ENCODE measurements at places on chromosomes 11 and 22.

DNA sequence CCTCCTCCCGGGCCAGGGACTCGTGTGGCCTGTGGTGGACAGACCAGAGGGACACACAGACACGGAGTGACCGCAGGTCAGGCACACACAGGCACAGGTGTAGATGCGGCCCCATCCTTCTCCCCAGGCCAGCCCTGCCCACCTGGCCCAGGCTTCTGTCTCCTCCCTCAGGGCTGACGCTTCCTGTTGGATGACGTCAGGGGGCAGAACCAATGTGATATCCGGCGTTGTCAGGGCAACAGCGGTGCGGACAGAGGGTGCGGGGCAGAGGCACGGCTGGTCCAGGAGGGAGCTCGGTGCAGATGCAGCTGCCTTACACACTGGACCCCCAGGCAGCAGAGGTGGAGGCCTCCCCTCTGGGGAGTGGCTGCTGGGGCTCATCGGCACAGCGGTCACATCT lies 2.9 kb upstream of the TUBGCP6 start:
- peak; percentile 62 for DNase-seq

DNA sequence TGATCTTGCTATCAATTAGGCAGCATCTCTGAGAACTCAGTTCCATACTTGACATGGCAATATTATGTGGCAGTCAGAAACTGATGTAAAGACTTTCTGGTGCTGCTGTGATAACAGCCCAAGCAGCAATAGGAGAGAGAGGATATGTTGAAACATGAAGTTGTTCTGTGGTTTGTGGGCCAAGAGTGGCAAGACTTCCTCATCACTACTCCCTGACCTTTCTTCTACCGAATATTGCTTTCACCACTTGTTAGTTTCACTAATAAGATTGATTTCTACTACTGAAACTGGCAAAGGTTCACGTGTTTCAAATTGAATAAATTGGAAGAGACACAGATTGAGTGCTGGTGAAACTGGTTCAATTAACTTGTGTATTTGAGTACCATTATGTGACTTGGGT lies 852.6 kb upstream of the RAG2 start:
- peak; percentile 0 for DNase-seq

- no peak for DNase-seq
These were observed 279.1 kb downstream of the BRD1 start for GRCh38 chr22:49548356-49549202.

- no peak for DNase-seq
These were observed 205.9 kb downstream of the ST3GAL4 start for GRCh38 chr11:126561327-126561893.

- DNase-seq, result peak; percentile 32
These were observed 68.3 kb upstream of the TSPAN18 start for GRCh38 chr11:44658506-44658850.

DNA sequence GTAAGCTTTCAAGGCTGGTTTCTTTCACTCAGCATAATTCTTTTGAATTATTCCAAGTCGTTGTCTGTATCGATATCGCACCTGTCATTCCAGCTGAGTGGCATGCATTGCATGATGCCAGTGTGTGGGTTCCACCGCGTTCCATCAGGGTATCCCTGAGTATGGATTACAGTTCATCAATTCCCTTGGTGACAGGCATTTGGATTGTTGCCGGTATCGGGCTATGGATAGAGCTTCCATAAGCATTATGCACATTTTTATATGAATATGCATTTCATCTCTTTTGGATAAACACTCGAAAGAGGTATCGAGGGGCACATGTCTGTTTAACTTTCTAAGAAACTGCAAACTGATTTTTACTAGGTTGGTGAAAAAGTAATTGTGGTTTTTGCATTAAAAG lies 698.8 kb downstream of the BRD1 start:
- no peak for DNase-seq

- DNase-seq, result no peak
These were observed 110.6 kb downstream of the MSANTD4 start for GRCh38 chr11:105911454-105911853.

GRCh38 chr11:76391021-76391420 lies 9.9 kb downstream of the GVQW3 start:
- DNase-seq, result no peak

- DNase-seq, result no peak
These were observed 605.7 kb downstream of the METTL15 start for GRCh38 chr11:28713850-28714249.

- no peak for DNase-seq
These were observed 1.7 kb upstream of the RTCB start for GRCh38 chr22:32413719-32414118.

DNA sequence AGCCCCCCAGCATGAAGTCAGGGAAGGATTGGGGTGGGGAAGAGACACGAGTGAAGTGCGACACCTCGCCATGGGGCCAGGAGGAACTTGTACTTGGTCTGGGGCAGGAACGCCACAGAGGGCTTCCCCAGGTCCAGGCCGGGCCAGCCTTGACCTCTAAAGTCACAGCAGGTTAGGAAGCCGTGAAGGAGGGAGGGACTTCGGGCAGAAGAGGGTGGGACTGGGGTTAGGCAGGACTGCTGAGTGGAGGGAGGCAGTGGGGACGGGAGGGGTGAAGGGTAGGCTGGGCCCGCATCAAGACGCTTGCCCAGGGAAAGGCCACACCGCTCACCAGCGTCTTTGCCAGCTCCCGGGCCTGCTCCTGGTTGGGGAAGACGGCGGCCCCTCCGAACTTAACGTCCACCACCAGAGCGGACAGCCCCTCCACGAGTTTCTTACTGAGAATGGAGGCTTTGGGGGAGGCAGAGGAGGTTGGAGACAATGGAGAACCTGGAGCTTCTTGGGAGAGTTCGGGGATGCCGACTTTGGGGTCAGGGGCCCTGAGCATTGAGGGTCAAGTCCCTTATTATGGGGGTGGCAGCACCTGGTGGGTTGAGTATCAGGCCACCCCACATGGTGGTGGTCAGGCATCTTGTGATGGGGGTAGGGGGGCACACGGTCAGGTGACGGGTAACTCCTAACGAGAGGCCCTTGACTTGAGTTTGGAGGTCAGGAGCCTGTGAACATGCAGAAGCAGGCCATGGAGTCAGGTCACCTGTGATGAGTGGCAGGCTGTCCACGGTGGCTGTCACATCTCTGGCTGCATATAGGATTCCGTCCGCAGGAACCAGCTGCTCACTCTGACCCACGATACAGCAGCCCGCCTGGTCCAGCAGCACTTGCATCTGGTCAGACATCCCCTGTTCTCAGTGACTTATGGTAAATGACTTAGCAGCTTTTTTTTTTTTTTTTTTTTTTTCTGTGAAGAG lies 1.7 kb upstream of the SCO2 start:
- DNase-seq, result peak; percentile 51

GRCh38 chr11:74412733-74413359 lies 14.6 kb upstream of the PGM2L1 start:
- no peak for DNase-seq

GRCh38 chr11:12604557-12605153 lies 69.6 kb upstream of the TEAD1 start:
- DNase-seq, result no peak

DNA sequence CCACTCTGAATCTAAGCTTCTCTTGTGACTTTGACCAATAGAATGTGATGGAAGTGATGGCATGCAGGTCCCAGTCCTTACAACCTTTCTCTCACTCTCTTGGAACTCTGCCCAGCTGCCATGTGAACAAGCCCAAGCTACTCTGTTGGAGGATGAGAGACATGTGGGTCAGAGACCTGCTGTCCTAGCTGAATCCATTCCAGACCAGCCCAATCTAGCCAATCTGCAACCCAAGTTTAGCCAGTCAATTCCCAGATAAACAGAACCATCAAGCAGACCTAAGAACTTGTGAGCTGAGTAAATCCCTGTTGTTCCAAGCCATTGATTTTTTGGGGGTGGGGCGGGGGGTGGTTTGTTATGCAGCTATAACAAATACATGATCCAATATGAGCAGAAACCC lies 69.2 kb upstream of the GRK3 start:
- DNase-seq, result no peak

- DNase-seq, result peak; percentile 51
These were observed 20.2 kb downstream of the RTN4RL2 start for GRCh38 chr11:57480409-57481137.

Data from CD4-positive, alpha-beta T cell treated with Interleukin-4 for 4 hours (primary cell).